Stimulated activated CD8-positive, alpha-beta memory T cell treated with anti-CD3 and anti-CD28 coated beads, Interleukin-7, amount 100 ng/mL, for 24 hours (primary cell): ENCODE measurements at places on chromosomes 2 and 18.

DNA sequence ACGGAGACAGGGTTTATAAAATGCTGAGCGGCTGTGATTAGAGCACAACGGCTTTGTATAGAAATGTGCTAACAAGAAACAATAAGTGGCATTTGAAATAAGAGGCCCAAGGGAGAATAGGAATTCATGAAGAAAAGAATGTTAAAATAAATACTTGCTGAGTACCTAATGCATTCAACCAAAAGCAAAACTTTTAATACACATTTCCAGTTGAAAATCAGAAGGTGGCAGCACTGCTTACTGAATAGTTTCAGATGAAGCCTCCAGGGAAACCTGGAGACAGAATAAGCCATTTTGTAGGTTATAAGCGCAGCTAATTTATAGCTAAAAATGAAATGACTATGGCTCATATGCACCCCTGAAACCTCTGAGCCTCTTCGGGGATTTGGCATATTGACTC lies 286.6 kb downstream of the DPP10 start:
- DNase-seq: no peak

- no peak for DNase-seq
Observed at GRCh38 chr2:119441376-119442225, 9.9 kb downstream of the TMEM37 start.

GRCh38 chr18:62321201-62321600 lies 3.9 kb upstream of the TNFRSF11A start:
- no peak for DNase-seq

GRCh38 chr2:198966269-198966668 lies 491.5 kb downstream of the SATB2 start:
- DNase-seq: no peak

DNA sequence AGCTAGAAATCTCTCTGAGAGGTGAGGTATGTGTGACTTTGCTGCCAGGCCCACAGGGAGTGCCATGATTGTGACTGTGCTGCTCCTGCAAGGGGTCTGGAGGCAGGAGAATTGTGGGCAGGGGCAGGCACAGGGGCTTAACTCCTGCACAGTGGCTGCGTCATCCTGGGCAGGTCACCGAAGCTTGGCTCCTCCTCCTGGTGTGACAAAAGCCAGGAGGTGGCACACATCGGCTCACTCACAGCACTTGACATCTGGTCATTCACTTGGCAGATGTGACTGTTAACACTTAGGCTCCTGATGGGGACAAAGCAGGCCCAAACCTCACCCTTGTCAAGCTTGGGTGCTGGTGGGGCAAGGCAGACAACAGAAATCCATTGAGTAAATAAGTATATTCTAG lies 36.4 kb upstream of the GLI2 start:
- no peak for DNase-seq

GRCh38 chr2:75287624-75288316 lies 88.5 kb upstream of the TACR1 start:
- no peak for DNase-seq

GRCh38 chr2:46434851-46435273 lies 44.5 kb upstream of the TMEM247 start:
- no peak for DNase-seq

DNA sequence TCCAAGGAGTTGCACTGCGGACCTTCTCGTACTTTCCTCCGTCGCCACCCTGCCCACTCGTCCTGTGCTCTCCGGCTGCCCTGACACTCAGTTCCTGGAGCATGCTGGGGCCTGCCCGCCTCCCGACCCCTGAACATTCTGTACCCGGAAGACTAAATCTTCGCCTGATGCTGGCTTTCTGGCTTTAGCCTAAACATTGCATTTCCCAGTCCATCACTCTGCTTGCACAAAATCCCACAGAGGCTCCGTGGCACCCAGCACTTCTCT lies 550 bp upstream of the SFXN5 start:
- no peak for DNase-seq

DNA sequence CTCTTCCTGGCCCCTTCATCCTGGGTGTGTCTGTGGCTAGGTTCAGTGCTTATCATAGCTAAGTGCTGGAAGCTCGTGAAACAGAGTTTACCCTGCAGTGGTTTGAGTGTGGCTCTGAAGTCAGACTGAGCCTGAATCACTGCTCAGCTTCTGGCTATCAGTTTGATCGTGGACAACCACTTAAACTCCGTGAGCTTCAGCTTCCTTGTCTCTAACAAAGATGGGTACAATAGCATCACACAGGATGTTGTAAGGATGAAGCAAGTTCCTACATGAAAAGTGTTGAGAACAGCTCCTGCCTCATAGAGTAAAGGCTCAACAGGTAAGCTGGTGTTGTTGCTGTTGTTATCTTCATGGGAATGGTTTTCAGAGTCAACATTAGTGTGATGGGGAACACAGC lies 210.3 kb downstream of the CLIP4 start:
- no peak for DNase-seq

GRCh38 chr18:27901424-27902226 lies 275.3 kb downstream of the CDH2 start:
- DNase-seq: no peak

GRCh38 chr2:99085421-99085820 lies 56.1 kb upstream of the C2orf15 start:
- DNase-seq: no peak

GRCh38 chr2:233060501-233060979 lies 398 bp downstream of the INPP5D start:
- no peak for DNase-seq

- DNase-seq: no peak
Observed at GRCh38 chr2:106562268-106563186, 75.4 kb downstream of the CD8B2 start.

DNA sequence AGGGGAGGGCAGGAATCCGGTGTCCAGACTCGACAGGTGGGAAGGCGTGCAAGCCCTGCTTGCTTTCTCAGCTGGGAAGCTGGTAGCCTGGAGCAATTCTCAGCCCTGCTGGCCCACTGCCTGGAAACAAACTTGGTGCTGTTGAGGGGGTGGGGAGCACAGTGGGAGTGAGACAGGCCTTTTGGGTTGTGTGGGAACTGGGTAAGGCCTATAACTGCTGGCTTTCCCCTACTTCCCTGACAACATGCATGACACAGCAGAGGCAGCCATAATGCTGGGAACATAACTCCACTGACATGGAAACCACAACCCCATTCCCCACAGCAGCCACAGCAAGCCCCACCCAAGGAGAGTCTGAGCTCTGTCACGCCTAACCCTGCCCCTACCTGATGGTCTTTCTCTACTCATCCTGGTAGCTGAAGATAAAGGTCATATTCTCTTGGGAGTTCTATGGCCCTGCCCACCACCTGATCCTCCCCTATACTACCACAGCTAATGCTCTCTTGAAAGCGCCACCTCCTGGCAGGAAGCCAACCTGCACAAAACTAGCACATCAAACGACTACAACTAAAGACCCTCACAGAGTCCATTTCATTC lies 122.9 kb upstream of the ACVR1C start:
- no peak for DNase-seq

- DNase-seq: no peak
Observed at GRCh38 chr2:217948897-217949296, 53.9 kb downstream of the TNS1 start.

DNA sequence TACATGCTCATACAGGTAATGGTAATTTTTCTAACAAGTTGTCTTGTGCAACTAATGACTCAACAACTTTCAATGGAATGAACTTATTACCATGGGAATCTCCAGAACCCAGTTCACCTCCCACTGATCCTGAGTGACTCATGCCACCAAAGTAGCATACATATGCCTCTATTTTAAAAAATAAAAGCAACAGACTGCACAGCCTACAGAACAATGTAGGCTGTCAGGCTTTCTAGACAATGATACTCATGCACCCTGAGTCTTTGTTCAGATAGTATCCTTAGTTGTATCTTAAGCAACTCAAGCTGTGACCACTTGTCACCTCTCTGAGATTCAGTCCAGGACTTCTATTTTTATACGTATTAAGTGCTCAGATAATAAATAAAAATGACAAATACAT lies 531.0 kb upstream of the SETBP1 start:
- DNase-seq: no peak

- no peak for DNase-seq
Observed at GRCh38 chr18:72427721-72428120, 116.4 kb downstream of the CBLN2 start.

- no peak for DNase-seq
Observed at GRCh38 chr2:67725731-67726130, 328.6 kb downstream of the ETAA1 start.

- no peak for DNase-seq
Observed at GRCh38 chr2:173090973-173091660, 15.5 kb downstream of the MAP3K20 start.

- no peak for DNase-seq
Observed at GRCh38 chr2:51028829-51029228, 3.1 kb downstream of the NRXN1 start.

DNA sequence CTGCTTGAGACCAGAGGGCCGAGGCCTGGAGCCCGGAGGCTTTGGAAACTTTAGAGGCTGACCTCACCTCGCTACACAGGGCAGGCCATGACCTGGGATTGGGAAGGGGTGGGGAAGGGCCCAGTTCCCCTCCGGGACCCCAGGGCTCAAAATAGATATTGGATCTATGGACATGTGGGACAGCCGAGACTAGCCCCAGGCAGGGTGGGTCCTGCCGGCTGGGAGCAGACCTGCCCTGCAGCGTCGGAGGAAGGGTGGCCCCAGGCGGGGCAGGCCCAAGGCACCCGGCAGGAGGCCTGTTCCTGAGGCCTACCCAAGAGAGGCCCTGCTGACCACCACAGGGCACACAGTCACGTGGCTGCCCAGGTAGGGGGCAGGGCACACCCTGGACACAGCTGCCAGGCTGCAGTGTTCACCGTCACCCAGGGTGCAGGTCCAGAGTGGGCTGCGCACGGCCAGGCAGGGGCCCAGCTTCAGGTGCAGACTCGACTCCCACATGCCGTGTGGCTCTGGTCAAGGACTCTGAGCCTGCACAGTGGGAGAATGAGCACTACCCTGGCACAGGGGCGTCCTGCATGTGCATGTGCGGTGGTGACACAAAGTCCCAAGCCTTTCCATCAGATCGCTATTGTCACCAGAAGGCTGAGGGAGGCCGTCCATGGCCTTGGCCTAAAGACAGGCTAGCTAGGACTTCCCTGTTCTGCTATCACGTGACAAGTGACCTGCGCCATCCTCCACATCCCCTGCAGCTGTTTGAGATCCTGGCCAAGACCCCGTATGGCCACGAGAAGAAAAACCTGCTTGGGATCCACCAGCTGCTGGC lies 13.2 kb downstream of the ANO7 start:
- DNase-seq: no peak

GRCh38 chr18:50559752-50560680 lies at the start of gene MAPK4:
TSS of gene MAPK4 (plus strand) at chr18:50560087. CDS start at chr18:50663959, 103,872 bp downstream.
- no peak for DNase-seq

DNA sequence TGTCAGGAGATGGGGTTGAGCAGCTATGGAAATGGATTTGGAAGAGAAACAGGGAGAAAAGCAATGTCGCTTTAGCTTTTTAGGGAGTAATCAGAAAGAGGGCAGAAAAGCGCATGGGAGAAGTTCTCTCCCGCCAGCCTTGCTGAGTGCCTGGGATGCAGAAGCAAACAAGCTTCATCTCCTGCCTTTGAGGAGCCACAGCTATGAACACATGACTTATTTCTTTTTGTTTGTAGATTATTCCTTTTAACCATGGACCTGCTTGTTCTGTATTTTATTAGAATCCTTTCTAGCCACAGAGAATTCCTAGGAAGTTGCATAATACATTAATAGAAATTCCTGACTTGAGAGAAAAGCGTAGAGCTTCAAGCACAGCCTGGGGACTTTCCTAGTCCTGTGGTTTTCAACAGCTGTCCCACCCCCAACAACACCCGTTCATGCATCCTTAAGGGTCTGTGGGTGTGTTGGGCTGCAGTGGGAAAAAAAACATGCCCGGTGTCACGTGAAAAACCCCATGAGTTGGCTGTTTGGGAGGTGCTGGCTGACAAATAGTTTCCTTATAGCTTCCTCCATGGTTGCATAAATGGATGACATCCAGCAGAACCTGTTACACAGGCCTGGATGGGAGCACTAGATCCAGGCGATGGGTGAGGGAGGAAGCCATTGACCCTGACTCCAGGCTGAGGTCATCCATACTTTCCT lies 14.9 kb downstream of the SLC9A4 start:
- no peak for DNase-seq

DNA sequence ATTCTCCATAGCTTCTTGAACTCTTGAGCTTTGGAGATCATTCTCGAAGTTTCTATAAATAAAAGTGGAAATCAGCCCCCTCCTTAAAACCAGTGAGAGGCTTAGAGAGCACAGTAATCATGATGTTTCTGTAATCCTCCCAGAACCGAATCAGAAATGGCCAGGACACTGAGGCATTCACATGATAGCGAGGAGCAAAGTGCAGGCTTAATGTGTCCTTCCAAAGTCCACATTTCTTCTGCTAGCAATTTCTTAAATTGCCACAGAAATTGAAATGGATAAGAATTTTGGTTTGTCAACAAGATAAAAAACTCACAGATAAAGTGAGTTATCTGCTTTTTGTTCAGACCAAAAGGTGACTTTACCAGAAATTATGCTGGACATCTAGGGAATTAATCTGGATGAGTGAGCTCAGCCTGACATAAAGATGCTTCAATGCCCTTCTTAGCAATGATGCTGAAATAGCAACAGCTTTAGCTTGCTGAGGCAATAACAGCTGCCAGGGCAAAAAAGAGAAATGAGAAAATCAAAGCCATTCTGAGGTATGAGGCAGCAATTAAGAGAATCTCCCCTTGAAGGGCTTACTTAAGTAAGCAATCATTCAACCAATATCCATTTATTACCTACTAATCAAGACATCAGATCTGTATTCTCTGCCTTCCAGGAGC lies 82.4 kb upstream of the PHLPP1 start:
- DNase-seq: no peak

- DNase-seq: no peak
Observed at GRCh38 chr2:165844216-165844615, 50.2 kb upstream of the GALNT3 start.

- DNase-seq: no peak
Observed at GRCh38 chr2:19745318-19746136, 156.3 kb downstream of the TTC32 start.

DNA sequence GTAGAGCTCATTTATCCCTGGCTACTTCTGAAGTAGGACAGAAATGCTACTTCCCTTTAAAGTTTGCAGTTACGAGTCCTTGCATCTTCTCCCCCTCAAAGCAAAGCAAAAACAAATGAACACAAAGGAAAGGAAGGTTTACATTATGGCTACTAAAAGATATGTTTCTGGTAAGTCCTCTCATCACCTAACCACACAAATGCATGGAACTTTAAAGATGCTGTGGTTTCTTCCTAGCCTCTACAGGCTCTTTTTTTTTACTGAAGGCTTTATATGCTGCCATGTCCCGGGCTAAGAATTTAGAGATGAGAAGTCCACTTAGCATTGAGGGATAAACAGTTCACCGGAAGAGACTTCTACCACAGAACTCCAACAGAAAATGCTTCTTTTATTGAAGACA lies 291.2 kb downstream of the SS18 start:
- DNase-seq: no peak

DNA sequence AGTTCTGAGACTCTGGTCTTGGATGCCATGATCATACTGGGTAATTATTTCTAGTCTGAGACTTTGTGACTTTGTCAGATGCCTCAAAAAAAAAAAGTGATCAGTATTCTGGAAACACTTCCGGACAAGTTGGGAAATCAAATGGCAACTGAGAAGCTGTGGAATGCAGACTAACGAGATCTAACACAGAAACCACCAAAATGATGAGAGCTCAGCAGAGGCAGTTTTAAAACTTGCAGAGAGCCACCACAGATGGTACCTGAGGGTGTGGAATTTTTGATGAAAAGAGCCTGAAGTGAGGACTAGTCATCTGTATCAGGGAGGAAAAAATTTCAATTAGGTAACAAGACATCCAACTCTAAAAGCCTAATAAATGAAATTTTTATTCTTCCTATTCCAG lies 5.5 kb upstream of the GPR75 start:
- DNase-seq: no peak

GRCh38 chr2:46871976-46872381 lies 43.6 kb downstream of the MCFD2 start:
- DNase-seq: no peak

GRCh38 chr2:213036836-213037235 lies 114.6 kb downstream of the IKZF2 start:
- no peak for DNase-seq
